Transverse colon (tissue), 4 donors: ENCODE measurements at places on chromosomes 3 and 15. TPM values are rescaled to one million over a fixed set of nuclear protein-coding genes. Genes with fewer than 3 reads are reported as not detected.

ITGA11 gene
- total RNA-seq: 0.37 TPM

- H3K27ac ChIP-seq: no peak overlapping the region
- no peaks in the 10 kb centered on the region for H3K36me3 ChIP-seq
- no peak overlapping the region for H3K4me3 ChIP-seq
- H3K4me1 ChIP-seq: no peaks in the 10 kb centered on the region
Observed at GRCh38 chr15:66364944-66365528, 8.6 kb upstream of the TIPIN start.

DNA sequence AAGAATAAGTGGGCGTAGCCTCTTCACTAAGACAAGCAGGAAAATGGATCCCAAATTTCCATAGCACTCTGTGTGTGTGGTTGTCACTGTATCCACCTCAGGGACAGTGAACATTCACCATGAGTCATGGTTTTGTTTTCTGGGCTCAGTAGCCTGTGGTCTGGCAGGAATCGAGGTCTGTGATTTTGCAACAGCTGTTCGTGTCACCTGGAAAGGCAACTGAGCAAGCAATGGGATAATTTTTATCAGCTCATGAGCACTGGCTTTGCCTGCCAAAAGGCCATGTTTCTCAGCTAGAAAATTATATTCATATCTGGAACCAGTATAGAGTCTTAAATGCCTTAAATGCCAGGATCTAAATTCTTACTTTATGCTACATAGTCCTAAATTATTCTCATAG lies 60.9 kb downstream of the STRIT1 start:
- H3K27me3 ChIP-seq: no peaks in the 10 kb centered on the region
- H3K4me1 ChIP-seq: no peaks in the 10 kb centered on the region
- H3K4me3 ChIP-seq: no peak overlapping the region
- H3K36me3 ChIP-seq: no peaks in the 10 kb centered on the region
- H3K27ac ChIP-seq: peak overlapping the region; percentile 36

- no peaks in the 10 kb centered on the region for H3K4me1 ChIP-seq
- DNase-seq: no peak
- H3K27ac ChIP-seq: no peak overlapping the region
- H3K27me3 ChIP-seq: no peaks in the 10 kb centered on the region
Observed at GRCh38 chr3:77354958-77355357, 315.1 kb downstream of the ROBO2 start.

DNA sequence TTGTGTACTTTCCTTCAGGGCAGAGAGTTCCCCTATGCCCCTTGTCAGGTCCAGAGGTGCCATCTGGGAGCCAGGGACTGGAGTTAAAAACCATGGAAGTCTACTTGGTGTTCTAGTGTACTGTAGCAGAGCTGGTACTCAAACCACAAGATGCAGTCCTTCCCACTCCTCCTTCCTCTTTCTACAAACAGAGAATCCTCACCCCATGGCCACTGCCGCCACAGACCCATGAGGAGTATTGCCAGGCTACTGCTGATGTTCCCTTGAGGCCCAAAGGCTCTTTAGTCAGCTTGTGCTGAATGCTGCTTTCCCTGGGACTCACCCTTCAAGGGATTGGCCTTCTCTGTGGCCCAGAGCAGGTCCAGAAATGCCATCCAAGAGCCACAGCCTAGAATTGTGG lies 229.2 kb upstream of the ZPLD1 start:
- H3K27ac ChIP-seq: no peak overlapping the region
- H3K36me3 ChIP-seq: no peaks in the 10 kb centered on the region
- H3K27me3 ChIP-seq: no peaks in the 10 kb centered on the region
- H3K4me3 ChIP-seq: no peak overlapping the region
- peaks cover 13% of the 10 kb centered on the region for H3K4me1 ChIP-seq
- DNase-seq: no peak

FGD5 gene
- total RNA-seq: 5.6 TPM

ZMYND10 gene
- total RNA-seq: not detected
